ENCODE measurements at places on chromosomes 5 and 9.

DNA sequence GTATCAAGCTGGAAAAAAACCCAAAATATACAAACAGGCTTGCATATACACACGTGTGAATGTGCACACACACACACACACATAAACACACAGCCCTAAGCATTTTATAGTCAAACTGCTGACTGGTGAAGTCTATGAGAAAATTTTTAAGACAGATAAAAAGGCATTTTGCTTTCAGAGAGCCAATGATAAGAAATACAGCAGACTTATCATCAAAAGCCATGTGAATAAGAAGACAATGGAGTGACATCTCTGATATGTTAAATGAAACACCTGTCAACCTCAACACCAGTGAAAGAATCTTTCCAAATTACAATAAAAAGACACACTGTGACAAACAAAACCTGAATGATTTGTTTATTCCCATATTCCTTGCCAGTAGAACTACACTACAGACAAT, 233.3 kb downstream of the CDH9 start:
- H3K36me3 ChIP-seq = no peaks in the 10 kb centered on the region
- no peaks in the 10 kb centered on the region for H3K27me3 ChIP-seq
- DNase-seq = no peak
- H3K4me1 ChIP-seq = no peaks in the 10 kb centered on the region

DNA sequence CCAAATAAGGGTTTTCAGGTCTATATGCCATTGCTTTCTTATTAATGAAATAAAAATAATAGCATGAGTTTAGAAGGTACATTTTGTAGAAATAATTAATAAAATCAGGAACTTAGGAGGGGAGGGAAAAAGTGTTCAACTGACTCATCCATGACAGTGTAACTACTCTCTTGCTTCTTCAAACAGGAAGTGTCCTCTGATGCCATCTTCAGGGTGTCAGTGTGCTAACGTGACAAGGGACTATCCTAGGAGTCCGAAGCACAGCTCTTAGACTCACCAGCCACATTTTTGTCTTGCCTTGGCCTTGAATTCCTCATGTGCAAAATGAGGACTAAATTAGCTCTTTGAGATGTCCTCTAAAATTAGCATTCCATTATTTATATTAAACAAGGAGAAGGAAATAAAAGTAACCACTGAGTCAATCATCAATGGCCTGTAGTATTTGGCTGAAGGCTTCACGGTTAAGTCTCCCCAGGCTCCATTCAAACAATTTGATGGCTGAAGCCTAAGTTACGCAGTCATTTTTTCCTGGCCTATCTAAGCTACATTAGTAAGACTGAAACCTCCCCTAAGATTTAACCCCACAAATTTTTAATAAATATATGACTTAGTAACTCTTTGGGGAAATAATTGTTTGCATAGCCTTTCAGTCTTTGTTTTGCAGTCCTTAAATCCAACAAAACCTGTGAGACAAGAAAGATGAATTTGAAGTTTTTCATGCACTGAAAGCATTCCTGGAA, 151.1 kb downstream of the ARL15 start:
- no peaks in the 10 kb centered on the region for H3K4me1 ChIP-seq
- H3K36me3 ChIP-seq = no peaks in the 10 kb centered on the region
- DNase-seq = no peak
- H3K4me3 ChIP-seq = no peak overlapping the region

DNA sequence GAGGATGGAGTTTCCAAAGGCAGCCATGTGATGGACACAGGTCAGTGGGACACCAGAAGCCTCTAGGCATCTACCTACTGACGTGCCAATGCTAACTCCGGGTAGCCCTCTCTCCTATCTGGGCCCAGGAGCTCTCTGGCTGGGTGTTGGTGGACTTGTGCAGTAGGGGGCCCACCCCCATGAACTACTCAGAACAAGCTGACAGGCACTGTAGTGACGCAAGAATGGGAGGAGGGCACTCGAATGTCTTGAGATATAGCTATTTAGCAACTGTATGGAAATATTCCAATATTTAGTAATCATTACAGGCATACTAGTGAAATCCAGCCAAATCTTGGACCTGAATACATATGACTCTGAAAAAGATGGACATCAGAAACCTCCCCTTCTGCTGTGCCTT, 5.7 kb upstream of the DOCK2 start:
- no peaks in the 10 kb centered on the region for H3K36me3 ChIP-seq
- no peak for DNase-seq
- H3K4me3 ChIP-seq = no peak overlapping the region
- no peak overlapping the region for H3K27ac ChIP-seq
- H3K4me1 ChIP-seq = no peaks in the 10 kb centered on the region

GRCh38 chr5:133297293-133297692, 245.5 kb downstream of the HSPA4 start:
- H3K27ac ChIP-seq = no peak overlapping the region
- H3K27me3 ChIP-seq = no peaks in the 10 kb centered on the region
- H3K36me3 ChIP-seq = no peaks in the 10 kb centered on the region
- no peaks in the 10 kb centered on the region for H3K4me1 ChIP-seq
- no peak for DNase-seq

DNA sequence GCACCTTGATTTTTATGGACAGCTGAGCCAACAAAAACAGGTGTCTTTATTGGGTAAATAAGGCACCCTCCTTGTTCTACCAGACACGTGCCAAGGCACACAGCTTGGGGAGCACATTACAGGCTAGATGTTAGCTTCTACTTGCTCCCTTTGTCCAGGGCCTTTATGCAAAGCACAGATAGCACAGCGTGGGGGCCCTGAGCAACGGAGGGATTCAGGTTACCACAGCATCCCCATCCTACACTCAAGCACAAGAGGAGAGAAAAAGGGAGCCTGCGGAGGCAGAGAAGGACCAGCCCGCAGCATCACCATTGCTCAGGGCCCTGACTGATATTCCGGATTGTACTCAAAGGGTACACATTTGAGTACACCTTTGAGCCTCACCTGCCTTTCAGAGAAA, 181.7 kb upstream of the KIF2A start:
- DNase-seq = no peak
- H3K4me1 ChIP-seq = no peaks in the 10 kb centered on the region
- H3K36me3 ChIP-seq = no peaks in the 10 kb centered on the region
- no peak overlapping the region for H3K27ac ChIP-seq
